Activated naive CD4-positive, alpha-beta T cell (primary cell): ENCODE measurements at places on chromosomes 12 and 14.

GRCh38 chr12:116358893-116359761, 81.6 kb upstream of the MED13L start:
- no peak for DNase-seq

- DNase-seq: no peak
Measured at GRCh38 chr14:88841741-88842140, 17.3 kb downstream of the TTC8 start.

DNA sequence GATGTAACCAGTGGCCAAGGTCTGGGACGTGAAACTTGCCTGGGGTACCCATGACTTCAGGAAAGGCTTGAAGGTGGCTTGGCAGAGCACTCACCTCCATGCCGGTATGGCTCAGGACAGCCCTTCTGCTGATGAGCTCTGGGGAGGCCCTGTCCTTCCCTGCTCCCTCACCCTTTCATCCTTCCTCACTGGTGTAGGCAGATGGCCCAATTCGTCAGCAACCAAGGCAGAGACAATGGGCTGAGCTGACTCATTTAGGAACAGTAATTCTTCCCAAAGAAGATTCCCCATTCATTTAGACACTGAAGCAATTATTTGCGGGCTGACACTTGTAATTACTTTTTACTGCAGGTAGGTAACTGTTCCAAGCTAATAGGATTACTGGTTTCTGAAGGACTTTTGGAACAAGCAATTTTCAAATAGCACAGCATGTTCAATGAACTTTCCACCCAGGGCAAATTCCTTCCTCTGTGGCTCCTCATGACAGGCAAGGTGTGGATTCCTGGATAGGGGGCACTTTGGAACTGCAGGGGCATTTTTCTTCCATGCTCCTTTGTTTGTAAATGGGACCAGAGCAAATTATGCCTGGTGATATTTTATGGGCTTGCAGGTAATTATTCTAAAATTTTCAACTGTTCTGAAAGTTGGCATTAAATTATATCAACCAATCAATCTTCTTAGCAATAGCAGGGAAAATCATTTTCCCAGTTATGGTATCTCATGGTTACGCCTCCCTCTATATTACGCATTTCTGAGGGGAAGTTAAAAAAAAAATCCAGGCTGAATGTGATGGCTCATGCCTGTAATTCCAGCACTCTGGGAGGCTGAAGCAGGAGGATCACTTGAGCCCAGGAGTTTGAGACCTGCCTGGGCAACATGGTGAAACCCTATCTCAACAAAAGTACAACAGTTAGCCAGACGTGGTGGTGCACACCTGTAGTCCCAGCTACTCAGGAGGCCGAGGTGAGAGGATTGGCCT, 24.1 kb upstream of the NRDE2 start:
- no peak for DNase-seq

GRCh38 chr12:88556213-88556774, 24.0 kb downstream of the KITLG start:
- no peak for DNase-seq

DNA sequence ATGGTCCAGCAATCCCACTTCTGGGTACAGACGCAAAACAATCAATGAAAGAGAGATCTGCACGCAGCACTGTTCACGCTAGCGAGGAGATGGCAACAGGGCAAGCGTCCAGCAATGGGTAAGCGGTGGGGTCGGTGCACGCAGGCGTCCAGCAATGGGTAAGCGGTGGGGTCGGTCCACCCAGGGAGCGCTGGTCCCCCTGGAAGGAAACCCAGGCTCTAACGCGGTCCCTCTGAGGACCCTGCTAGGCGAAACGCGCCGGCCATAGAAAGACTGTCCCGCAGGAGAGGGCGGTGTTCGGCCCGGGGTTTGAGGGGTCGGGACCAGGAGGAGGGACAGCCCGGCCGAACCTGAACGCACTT, 618 bp upstream of the PGAM5 start:
- DNase-seq: no peak

DNA sequence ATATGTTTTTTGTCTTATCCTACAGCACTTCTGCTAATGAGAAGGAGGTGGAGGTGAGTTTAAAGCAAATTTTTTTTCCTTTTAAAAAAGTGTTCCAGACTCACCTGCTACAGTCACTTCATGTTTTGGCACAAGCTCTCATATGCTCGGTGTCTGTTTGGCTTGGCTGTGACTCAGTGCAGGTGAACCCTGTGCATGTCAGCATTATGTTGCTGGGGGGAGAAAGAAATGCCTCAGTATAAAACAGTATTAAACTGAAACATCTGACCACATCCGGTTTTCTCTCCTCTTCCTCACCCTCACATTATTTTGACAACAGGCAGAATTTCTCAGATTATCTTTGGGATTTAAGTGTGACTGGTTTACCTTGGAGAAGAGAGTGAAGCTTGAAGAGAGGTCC, 105.2 kb downstream of the DNAI7 start:
- DNase-seq: no peak

- DNase-seq: no peak
Measured at GRCh38 chr14:64476438-64476837, 11.1 kb downstream of the AKAP5 start.

GRCh38 chr12:8036346-8036745, 3.8 kb downstream of the FOXJ2 start:
- DNase-seq: no peak

- DNase-seq: no peak
Measured at GRCh38 chr14:30129807-30130206, 202.2 kb upstream of the PRKD1 start.

- no peak for DNase-seq
Measured at GRCh38 chr12:10873378-10873777, 10.7 kb downstream of the PRH1 start.

DNA sequence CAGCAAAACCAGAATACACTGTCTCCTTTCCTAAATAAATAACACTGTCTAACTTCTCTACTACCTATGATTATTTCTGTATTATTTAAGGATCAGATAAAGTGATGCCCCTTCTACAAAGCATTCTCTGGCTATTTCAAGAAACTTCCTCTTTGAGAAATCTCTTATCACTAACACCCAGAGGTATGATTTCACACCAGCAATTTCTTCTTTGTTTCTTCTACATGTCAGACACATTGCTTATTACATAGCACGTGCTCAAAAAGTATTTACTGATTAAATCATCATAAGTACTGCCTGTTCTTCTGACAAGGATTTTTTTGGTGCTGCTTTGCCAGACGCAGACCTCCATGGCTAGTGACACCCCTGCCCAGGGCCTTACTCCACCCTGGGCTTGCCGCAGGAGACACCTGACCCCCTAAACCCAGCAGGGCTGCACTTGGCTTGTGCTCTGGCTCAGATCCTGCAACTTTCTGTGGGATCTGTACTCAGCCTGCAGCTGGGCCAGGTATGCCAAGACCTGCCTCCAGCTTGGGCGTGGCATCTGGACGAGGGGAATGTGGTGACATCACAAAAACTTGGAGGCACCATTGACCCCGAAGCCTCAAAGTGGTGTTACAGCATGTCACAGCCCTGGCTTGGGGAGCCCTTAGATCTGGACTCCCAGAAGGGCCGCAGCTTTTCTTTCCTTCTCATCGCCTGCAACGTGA, 15.4 kb upstream of the HIGD1C start:
- no peak for DNase-seq

- DNase-seq: no peak
Measured at GRCh38 chr12:112850383-112850782, 56.4 kb upstream of the OAS1 start.

DNA sequence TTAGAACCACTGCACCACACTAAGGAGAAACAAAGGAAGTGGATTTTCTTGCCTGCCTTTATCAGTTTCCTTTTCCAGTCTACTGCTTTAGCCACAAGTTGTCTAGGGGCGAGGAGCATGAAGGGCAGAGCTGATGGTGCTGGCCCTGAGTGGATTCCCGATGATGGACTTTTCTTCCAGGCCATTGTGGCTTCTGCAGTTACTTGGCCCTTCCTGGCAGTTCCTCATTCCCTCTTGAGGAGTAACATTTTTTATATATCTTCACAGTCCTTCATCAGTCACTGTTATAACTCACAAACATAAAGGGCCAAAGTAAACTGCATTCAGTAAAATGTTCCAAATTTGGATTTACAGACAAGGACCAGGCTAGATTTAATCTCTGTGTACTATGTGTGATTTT, 61.2 kb upstream of the SRSF5 start:
- no peak for DNase-seq

GRCh38 chr12:71478270-71478669, 38.7 kb downstream of the LGR5 start:
- DNase-seq: no peak

DNA sequence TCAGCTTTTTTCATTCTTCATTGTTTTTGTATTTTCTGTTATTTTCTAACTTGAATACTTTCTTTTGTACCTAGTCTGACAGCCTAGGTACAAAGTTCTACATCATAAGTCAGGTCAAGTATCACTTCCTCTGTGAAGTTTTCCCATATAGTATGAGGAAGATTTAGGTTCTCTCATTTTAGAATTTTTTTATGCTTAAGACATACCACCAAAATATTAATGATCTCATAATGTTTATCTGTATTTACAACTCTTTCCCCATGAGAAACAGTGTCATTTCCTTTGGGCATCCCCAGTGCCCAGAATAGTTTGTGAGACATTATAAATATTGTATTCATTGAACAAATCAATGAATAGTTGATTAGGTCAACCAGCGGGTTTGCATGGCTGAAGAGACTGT, 3.1 kb upstream of the ATF7IP start:
- DNase-seq: no peak

GRCh38 chr14:104767634-104767918, 14.6 kb downstream of the SIVA1 start:
- DNase-seq: no peak

- DNase-seq: no peak
Measured at GRCh38 chr14:96267336-96267735, 11.3 kb downstream of the BDKRB1 start.

DNA sequence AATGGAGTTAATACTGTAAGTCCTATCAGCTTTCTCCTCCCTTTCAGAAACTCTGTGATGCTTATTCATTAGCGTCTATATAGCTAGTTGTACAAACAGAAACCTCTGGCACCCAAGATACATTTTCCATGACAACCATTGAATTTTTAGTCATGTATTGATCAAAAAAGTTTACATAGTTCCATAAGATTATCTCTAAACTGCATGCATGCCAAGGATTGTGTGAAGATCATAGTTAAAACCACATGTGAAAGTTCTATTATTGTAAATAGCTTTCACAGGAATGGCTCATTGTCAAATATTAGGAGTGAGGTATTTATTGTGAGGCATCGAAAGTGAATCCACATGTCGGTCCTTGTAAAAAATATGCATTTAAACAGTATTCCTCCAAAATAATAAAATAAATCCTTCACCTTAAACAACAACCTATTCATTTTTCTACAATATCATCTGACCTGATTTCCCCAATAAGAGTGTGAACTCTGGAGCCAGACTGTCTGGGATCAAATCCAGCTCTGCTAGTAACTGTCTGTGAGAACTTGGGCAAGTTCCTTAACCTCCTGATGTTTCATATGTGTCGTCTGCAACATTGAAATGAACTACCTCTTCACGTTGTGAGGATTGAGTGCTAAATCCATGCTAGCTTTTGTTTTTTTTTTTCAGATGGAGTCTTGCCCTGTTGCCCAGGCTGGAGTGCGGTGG, 10.6 kb upstream of the CDKL1 start:
- DNase-seq: no peak

GRCh38 chr12:123731596-123731995, 19.4 kb downstream of the ATP6V0A2 start:
- DNase-seq: no peak

DNA sequence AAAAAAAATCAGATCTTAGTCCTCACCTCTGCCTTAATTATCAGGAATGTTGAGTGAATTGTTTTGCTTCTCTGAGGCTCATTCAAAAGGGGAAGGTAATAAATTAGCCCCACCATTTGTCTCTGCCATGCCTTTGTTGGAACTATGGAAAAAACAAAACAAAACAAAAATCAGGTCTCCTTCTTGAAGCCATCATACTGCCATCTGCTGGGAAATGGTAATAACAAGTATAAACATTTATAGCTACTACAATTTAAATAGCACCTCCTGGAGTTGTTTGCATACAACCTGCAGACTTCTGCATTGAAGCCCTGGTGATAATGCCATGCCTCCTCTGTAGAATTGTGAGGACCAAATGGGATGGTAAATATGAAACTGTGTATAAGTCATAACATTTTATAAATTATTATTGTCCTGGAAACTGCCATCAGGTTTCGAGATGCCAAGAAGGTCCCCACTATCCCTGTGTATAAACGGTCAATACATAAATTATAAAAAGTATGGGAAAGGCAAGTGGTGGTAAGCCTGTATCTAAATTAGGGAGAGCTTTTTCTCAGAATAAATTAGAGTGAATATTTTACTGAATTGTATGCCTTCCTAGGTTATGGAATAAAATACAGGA, 87.2 kb upstream of the FGD4 start:
- no peak for DNase-seq

- no peak for DNase-seq
Measured at GRCh38 chr12:94707892-94708291, 57.5 kb upstream of the TMCC3 start.

- DNase-seq: no peak
Measured at GRCh38 chr14:99603471-99604277, at the start of gene CCDC85C. Gene CCDC85C, minus strand, starts transcription at chr14:99604207. Its CDS starts 248 bp downstream, at chr14:99603959.

DNA sequence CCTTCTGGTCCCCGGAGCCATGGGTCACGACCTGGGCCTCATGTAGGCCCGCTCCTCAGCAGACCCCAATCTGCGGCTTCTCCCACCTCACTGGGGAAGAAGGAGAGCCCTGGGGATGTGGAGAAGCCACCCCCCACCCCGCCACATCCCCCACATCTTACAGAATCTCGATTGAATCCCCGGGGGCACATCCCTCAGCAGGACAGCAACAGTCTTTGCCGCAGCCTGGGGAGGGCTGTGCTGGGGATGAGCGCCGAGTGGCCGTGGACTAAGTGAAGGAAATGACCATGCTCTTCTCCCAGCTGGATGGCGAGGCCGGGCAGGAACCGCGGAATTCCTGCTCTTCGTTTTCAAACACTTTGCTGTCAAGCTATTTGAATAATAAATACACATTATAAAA, 169.0 kb upstream of the RTL1 start:
- no peak for DNase-seq

DNA sequence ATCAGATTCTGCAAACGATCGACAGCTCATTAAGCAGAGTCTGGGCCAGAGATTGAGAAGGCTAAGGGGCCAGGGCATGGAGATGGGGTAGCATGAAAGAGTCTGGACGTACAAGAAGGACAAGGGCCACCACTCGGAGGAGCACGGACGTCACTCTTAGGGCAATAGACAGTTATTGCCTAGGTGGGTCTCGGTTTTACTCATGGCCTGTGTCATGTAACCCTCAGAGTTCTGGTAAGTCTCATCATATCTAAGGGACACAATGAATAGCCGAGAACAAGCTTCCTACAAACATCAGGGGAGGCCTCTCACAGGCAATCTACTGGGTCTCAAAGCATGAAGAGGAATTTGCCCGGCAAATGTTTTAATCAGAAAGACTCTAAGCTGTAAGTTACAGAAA, 30.4 kb upstream of the ITPK1 start:
- DNase-seq: no peak

- DNase-seq: no peak
Measured at GRCh38 chr12:99249543-99249942, 398.0 kb upstream of the GARIN6 start.

- DNase-seq: no peak
Measured at GRCh38 chr14:104973135-104973384, 5.1 kb downstream of the AHNAK2 start.
